Spinal cord (tissue), 10 donors: ENCODE measurements at places on chromosomes 6 and 20. TPM values are rescaled to one million over a fixed set of nuclear protein-coding genes. Genes with fewer than 3 reads are reported as not detected.
A peak's percentile ranks its signal among the peaks of the same experiment; 100 is the strongest.

Gene MEI4
- polyA plus RNA-seq: 1.3 TPM

Gene ROS1
- polyA plus RNA-seq: 0.03 TPM

Gene IMPG1
- polyA plus RNA-seq: 1.7 TPM

Gene ADGRF4
- not detected for polyA plus RNA-seq

Gene FGD2
- polyA plus RNA-seq: 8.4 TPM

Gene FILIP1
- polyA plus RNA-seq: 2.6 TPM

Gene MAS1
- 0.05 TPM for polyA plus RNA-seq

Gene KHDRBS2
- polyA plus RNA-seq: 10.3 TPM

- no peaks in the 10 kb centered on the region for H3K27me3 ChIP-seq
- H3K36me3 ChIP-seq: no peaks in the 10 kb centered on the region
- H3K4me3 ChIP-seq: no peak overlapping the region
- no peak for DNase-seq
- H3K4me1 ChIP-seq: no peaks in the 10 kb centered on the region
These were observed 62.8 kb downstream of the UTRN start for GRCh38 chr6:144347933-144348332.

DNA sequence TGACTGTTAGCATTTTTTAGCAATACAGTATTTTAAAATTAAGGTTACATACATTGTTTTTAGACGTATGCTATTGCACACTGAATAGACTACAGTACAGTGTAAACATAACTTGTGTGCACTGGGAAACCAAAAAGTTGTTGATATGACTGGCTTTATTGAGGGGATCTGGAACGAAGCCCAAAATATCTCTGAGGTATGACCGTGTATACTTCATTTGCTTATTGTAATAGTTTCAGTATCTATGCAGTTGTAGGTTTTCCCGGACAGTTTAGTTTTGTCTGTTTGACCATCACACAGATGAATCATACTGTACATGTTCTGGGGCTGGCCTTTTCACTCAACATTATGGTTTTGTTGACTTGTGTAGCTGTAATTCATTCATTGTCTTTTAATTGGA, 6.9 kb upstream of the ZBTB12 start:
- no peak overlapping the region for H3K27ac ChIP-seq
- H3K36me3 ChIP-seq: no peaks in the 10 kb centered on the region
- H3K27me3 ChIP-seq: no peaks in the 10 kb centered on the region
- no peaks in the 10 kb centered on the region for H3K4me1 ChIP-seq
- DNase-seq: no peak
- no peak overlapping the region for H3K4me3 ChIP-seq

- no peaks in the 10 kb centered on the region for H3K27me3 ChIP-seq
- H3K27ac ChIP-seq: no peak overlapping the region
- H3K4me3 ChIP-seq: no peak overlapping the region
- no peak for DNase-seq
- no peaks in the 10 kb centered on the region for H3K4me1 ChIP-seq
These were observed 367.7 kb downstream of the KIF16B start for GRCh38 chr20:16205507-16205906.

DNA sequence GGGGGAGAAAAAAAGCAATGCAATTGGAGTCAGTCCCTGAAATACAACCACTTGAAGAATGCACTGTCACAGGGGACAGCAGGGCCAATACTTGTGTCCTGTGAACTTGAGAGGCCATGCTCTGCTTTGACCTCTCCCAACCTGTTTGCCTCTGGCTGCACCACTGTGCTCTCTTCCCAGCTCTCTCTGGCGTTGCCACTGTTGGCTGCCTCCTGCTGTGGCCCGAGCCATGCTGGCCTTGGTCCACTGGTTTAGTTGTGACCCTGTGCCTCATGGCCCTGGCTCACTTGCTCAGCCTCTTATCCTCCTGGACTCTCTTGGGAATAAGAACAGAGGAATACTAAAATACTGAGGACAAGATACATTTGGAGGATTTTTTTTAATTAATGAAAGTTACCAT, 14.5 kb upstream of the FBXO30 start:
- H3K36me3 ChIP-seq: no peaks in the 10 kb centered on the region
- no peak for DNase-seq
- no peak overlapping the region for H3K4me3 ChIP-seq
- no peaks in the 10 kb centered on the region for H3K27me3 ChIP-seq
- H3K27ac ChIP-seq: no peak overlapping the region

- DNase-seq: no peak
- no peak overlapping the region for H3K4me3 ChIP-seq
- H3K27me3 ChIP-seq: no peaks in the 10 kb centered on the region
- H3K4me1 ChIP-seq: no peaks in the 10 kb centered on the region
These were observed 10.0 kb downstream of the HBS1L start for GRCh38 chr6:135044639-135045038.

GRCh38 chr6:113496166-113496565, 361.0 kb upstream of the MARCKS start:
- no peaks in the 10 kb centered on the region for H3K27me3 ChIP-seq
- no peak overlapping the region for H3K4me3 ChIP-seq
- no peaks in the 10 kb centered on the region for H3K4me1 ChIP-seq
- no peak overlapping the region for H3K27ac ChIP-seq
- no peaks in the 10 kb centered on the region for H3K36me3 ChIP-seq
- no peak for DNase-seq

DNA sequence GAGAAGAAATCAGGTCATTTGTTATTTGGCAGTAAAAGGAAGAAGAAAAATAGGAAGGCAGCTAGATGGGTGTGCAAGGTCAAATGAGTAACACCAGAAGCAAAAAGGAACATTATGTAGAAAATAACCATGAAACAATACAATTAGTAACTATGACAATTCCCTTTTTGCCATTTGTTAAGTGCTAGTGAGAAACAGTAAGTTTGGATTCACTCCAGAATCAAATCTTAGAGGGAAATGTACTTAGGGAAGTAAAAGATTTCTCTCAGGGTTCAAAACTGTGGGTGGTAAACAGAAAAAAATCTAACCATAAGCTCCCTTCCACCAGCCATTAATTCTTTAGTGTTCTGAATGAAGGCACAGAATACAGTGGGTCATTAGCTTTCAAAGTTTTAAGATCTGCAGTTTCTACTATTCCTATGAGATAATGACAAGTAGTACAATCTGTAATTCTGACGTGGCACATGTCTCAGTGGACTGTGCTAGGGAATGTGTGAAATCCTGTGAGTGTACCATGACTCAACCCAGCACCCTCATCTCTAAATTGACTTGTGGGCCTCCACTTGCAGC, 17.1 kb downstream of the REPS1 start:
- peak overlapping the region; percentile 72 for H3K27ac ChIP-seq
- no peak overlapping the region for H3K4me3 ChIP-seq
- no peaks in the 10 kb centered on the region for H3K36me3 ChIP-seq
- H3K27me3 ChIP-seq: no peaks in the 10 kb centered on the region
- peaks cover 8% of the 10 kb centered on the region for H3K4me1 ChIP-seq

DNA sequence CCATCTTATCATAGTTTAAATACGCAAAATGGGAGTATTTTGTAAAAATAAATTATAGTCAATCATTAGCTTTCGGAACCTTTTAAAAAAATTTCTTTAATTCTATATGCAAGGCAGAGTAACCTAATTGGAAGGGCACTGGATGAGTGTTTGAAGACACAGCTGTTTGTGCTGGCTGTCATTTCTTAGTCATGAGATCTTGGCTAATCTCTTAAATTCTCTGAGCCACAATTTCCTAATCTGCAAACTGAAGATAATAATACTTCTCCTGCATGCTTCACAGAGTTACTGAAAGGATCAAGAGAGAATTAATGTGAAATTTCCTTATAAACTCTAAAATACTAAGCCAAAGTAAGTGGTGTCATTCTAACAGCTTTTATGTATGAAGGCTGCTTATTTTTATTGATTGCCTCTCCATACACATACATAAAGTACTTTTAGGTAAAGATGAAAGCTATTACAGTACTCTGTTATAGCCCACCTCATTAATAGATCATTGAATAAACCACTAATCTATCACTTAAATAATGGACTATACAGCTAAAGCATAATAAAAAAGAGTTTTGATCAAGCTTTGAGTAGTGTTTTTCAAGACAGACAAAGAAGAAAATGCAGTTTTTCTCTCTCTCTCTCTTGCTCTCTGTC, 383.7 kb upstream of the IRAK1BP1 start:
- H3K27ac ChIP-seq: no peak overlapping the region
- no peaks in the 10 kb centered on the region for H3K36me3 ChIP-seq
- DNase-seq: no peak
- H3K27me3 ChIP-seq: no peaks in the 10 kb centered on the region
- no peaks in the 10 kb centered on the region for H3K4me1 ChIP-seq

- no peaks in the 10 kb centered on the region for H3K4me1 ChIP-seq
- H3K4me3 ChIP-seq: no peak overlapping the region
- H3K27ac ChIP-seq: no peak overlapping the region
- peaks cover 2% of the 10 kb centered on the region for H3K36me3 ChIP-seq
- no peak for DNase-seq
These were observed 16.1 kb downstream of the UFL1 start for GRCh38 chr6:96537726-96538125.

GRCh38 chr6:36358226-36358915, 21.7 kb upstream of the BNIP5 start:
- H3K4me1 ChIP-seq: peaks cover 18% of the 10 kb centered on the region
- peak overlapping the region; percentile 88 for H3K27ac ChIP-seq
- no peak for DNase-seq
- H3K4me3 ChIP-seq: no peak overlapping the region
- H3K27me3 ChIP-seq: no peaks in the 10 kb centered on the region

DNA sequence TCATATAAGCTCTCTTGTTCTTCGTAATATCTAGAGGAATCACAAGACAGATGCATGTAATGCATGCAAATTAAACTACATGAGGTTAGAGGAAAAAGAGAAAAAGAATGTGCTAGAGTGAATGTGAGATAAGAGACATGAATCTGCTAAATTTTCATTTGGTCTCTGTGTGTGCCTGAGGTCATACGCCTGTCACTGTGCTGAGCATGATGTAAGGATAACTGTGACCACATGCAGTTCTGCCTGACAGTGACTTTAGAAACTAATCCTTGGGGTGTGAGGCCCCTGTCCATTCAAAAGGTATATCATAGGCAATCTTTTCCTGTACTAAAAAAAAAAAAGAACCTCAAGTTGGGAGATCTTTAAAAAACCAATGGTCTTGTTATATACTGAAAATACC, 70.6 kb downstream of the SHPRH start:
- H3K36me3 ChIP-seq: no peaks in the 10 kb centered on the region
- no peaks in the 10 kb centered on the region for H3K4me1 ChIP-seq
- H3K4me3 ChIP-seq: no peak overlapping the region
- H3K27me3 ChIP-seq: no peaks in the 10 kb centered on the region
- no peak for DNase-seq

GRCh38 chr6:34496103-34496685, 30.3 kb downstream of the PACSIN1 start:
- H3K4me3 ChIP-seq: no peak overlapping the region
- no peak overlapping the region for H3K27ac ChIP-seq
- H3K36me3 ChIP-seq: no peaks in the 10 kb centered on the region
- no peaks in the 10 kb centered on the region for H3K27me3 ChIP-seq

- H3K27ac ChIP-seq: no peak overlapping the region
- H3K36me3 ChIP-seq: peaks cover 22% of the 10 kb centered on the region
- peaks cover 8% of the 10 kb centered on the region for H3K4me1 ChIP-seq
These were observed 14.2 kb downstream of the BTN2A1 start for GRCh38 chr6:26471970-26472369.

GRCh38 chr6:169139179-169139971, 114.3 kb downstream of the THBS2 start:
- DNase-seq: no peak
- no peaks in the 10 kb centered on the region for H3K36me3 ChIP-seq
- H3K27ac ChIP-seq: no peak overlapping the region

DNA sequence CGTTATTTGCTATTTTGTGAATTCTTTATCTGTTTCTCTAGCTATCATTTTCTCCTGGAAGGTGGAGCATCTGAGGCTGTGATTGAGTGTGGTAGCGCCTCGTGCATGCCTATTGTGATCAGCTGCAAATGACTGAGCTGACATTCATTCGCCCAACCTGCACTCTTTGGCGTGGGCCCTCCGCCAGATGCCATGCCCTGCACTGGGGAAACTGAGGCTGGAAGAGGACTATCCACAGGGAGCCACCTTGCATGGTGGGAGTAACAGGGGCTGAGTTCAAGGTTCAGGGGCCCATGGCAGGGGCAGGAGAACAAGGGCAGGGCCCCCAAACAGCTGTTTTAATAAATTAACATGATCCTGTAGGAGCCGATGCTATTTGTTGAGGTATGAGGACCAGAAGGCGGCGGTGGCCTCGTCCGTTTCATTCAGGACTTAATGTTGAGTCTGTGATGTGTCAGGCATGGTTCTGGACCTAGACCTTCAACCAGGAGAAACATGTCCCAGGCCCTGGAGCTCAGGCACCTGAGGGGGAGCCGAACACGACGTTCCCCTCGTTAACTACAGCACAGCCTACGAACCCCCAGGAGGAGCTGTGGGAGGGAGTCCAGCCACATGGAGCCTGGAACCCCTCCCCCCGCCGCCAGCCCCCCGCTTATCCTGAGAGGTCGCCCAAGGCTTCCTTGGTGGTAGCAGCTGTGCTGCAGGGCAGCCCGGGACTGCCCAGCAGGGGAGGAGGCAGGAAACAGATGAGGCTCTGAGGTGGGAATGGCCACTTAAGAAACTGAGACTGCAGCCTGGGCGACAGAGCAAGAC, 242.9 kb downstream of the CDH4 start:
- H3K27ac ChIP-seq: no peak overlapping the region
- peaks cover 6% of the 10 kb centered on the region for H3K4me1 ChIP-seq
- H3K27me3 ChIP-seq: no peaks in the 10 kb centered on the region
- DNase-seq: no peak

GRCh38 chr20:9500121-9500520, 14.3 kb upstream of the LAMP5 start:
- H3K4me3 ChIP-seq: no peak overlapping the region
- H3K4me1 ChIP-seq: no peaks in the 10 kb centered on the region
- H3K27ac ChIP-seq: no peak overlapping the region
- no peaks in the 10 kb centered on the region for H3K36me3 ChIP-seq

- peaks cover 40% of the 10 kb centered on the region for H3K4me1 ChIP-seq
- no peaks in the 10 kb centered on the region for H3K27me3 ChIP-seq
- no peak overlapping the region for H3K4me3 ChIP-seq
- peak; percentile 60 for DNase-seq
- peak overlapping the region; percentile 69 for H3K27ac ChIP-seq
- H3K36me3 ChIP-seq: no peaks in the 10 kb centered on the region
These were observed 52.4 kb downstream of the CEBPB start for GRCh38 chr20:50242863-50243609.

DNA sequence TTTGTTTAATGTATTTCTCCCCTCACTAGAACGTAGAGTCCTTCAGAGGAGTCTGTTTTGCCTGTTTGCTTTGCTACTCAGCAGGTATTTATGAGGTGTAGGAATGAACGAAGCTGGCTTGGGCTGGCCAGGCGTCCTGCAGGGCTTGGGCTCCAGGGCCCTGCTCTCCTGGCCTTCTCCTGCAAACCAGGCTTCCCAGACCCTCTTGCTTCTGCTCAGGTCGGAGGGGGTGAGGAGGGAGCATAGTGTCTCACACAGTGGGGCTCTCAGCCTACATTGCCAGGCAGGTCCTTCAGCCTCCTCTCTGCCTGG, 24.6 kb upstream of the MLN start:
- H3K4me1 ChIP-seq: peaks cover 25% of the 10 kb centered on the region
- no peaks in the 10 kb centered on the region for H3K36me3 ChIP-seq
- no peak for DNase-seq

DNA sequence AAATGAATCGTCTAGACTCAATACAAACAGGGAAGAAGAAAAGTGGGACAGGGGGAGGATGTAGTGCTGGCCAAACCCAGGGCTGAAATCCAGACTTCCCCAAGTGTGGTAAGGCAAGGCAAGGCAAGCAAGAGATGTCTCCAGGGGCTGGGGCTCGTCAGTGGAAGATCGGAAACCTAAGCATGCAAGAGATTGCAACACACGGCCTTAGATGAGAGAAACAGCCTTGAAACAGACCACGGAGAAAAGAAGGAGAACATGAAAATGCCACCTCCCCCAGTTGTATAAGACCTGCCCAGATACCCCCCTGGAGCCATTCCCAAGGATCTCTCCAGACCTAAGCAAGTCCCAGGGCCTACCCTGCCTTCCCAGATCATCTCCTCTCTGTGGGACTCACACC, 20.0 kb downstream of the VEGFA start:
- no peak overlapping the region for H3K27ac ChIP-seq
- H3K4me3 ChIP-seq: no peak overlapping the region
- peaks cover 8% of the 10 kb centered on the region for H3K36me3 ChIP-seq
- no peaks in the 10 kb centered on the region for H3K4me1 ChIP-seq
- DNase-seq: no peak
